ENCODE measurements at places on chromosomes 3 and 15.

- no peak for DNase-seq
Observed at GRCh38 chr3:42116466-42116865, 25.3 kb downstream of the TRAK1 start.

GRCh38 chr3:120450600-120451271 is at the start of gene FSTL1:
FSTL1 (minus strand) TSS chr3:120450992; CDS start chr3:120450746, 246 bp downstream.
- DNase-seq = no peak

- DNase-seq = no peak
Observed at GRCh38 chr15:88571153-88571851, 24.8 kb upstream of the DET1 start.

DNA sequence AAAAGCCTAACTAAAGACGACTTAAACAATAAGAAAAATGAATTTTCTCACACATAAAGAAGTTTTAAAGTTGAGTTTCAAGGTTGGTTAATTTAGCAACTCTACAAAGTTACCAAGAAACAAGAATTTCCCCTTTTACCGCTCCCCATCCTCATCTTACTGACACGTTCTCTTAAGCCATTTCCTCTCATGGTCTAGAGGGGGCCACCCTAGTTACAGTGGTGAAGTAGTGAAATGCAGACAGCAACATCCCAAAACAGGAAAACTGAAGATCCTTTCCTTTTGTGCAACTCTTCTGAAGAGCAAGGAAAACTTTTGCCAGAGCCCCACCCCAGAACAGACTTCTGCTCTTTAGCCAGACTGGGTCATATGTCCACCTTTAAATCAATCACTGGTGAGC is 17.3 kb upstream of the SOX14 start:
- DNase-seq = no peak

DNA sequence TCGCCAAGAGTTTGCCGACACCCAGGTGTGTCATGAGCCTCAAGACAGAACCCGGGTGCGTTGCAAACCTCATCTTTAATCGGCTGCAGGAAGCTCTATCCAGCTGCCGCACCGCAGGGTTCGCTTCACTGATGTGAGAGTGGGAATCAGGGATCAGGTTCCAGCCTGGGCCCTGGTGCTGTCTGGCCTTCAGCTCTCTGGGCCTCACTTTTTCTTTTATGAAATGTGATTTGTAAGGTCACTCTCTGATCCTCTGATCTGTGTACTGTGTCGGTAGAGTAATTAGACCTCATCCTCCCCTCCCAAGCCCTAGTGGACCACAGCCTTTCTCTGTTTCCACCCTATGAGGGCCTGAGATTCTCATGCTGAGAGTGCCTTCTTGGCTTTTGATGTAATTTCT is 202.8 kb upstream of the UBE2E1 start:
- no peak for DNase-seq

Measured in activated CD8-positive, alpha-beta memory T cell treated with anti-CD3 and anti-CD28 coated beads for 4 hours (primary cell).